ENCODE measurements at places on chromosomes 5 and 9.

DNA sequence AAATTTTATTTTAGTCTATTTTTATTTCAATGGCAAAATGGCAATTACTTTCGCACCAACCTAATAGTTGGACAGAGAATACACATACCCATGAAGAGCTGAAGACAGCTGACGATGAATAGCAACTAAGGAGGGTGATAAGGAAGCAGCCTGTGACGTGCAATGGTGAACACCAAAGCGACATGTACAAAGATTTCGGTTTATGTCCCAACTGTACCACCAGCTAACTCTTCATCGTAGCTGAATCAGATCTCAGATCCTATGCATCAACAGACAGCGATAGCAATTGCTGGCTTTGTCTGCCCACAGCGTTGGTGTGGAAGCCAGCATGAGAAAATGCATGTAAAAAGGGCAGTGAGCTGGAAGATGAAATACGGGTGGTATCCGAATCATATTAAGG, 130.6 kb upstream of the ANKH start:
- no peak for DNase-seq

GRCh38 chr9:29830821-29831220, 2257.5 kb upstream of the C9orf72 start:
- DNase-seq: peak; percentile 41

- no peak for DNase-seq
Observed at GRCh38 chr9:25094518-25094917, 548.8 kb upstream of the IZUMO3 start.

GRCh38 chr5:40679913-40680681, at the start of gene PTGER4:
PTGER4 (plus strand) TSS chr5:40679915; CDS start chr5:40680994, 1,079 bp downstream.
- no peak for DNase-seq

DNA sequence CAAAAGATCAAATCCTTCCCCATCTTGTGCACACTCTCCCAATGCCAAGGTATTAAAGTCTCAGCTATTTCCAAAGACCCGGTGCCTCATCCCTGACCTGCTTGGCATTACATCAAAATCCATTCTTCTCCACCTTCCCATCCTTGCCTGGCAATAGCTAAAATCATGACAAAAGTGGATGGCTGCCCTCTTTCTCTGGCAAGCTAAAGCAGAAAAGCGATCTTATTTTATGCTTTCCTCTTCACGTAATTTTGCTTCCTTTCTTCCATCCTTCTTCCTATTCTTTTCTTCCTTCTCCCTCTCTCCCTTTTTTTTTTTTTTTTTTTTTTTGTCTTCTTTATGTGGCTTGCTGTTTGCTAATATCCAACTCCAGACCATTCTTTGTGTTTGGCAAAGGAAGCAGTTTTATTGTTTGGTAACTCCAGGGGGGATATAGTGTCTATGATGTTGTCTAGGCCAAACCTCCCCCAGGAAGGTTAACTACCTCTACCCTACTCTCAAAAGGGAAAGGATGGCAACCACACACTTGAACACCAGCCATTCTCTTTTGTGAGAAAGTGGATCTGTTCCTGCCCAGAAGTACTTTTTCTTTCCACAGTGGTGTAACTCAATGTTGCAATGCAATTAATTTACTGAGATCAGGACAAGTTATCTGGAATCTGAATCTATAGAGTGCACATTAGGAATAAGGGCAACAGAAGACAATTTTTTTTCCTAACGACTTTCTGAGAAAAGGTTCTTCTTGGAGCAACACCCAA, 120.9 kb upstream of the TMEM161B start:
- no peak for DNase-seq

DNA sequence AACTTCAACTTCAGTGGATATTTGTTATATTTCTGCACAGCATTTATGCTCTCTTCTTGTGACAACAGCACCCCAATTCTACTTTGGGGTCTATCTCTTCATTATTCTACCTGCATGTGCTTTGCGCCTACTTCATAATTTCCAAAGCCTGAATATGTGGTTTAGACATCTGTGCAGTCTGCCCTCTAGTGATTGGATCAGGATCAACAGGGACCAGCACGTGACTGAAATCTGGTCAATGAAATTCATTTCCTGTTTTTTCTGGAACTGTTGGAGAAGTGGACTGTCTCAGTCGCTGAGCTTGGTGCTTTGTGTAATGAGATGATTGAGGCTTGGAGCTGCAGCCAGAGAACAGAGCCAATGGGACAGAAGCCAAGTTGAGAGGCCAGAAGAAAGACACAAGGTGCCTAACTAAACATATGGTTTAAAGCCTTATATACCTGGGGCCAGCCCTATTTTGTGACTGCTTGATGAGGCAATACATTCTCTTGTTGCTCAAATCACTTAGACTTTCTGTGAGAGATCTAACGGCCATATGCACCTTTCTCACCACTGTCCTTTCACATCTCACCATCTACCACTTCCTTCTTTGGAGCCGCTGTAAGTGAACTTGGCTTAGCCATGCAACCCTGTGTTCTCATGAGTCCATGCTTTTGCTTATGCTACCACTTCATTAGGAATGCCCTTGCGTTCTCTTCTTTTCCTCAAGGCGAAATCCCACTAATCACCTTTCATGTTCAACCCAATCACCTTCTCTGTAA, 68.8 kb upstream of the PPP2R2B start:
- DNase-seq: no peak

GRCh38 chr9:75358846-75359245, 270.5 kb downstream of the OSTF1 start:
- DNase-seq: no peak

DNA sequence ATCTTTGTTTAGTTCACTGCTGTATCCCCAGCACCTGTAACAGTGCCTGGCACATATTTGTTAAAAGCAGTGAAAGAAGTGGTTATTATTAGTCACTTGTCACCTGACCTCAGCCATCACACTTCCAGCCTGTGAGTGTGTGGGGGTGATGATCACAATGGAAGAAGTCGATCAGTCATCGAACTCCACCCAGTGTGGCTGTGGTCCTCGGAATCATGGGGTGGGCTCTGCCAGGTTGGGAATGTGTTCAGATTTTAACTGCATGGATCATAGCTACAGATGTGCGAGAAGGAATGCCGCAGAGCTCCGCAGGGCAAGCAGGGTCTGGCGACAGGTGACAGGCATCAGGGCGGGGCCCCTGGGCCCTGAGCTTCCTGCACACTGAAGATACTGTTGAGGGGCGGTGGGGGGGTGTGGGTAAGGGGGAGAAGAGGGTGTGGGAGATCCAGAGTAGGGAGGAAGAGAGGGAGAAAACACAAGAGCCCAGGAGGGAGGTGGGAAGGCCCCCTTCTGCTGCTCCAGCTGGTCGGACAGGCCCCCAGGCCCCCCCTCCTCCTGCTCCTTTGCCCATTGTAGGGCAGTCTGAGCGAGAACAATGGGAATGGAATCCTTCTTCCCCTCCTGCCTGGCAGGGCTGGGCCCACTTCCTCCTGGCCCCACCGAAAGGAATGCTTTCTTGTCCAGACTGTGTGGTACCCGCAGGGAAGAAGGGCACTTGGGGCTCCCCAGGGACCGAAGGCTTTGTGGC, 89.6 kb downstream of the SPRY4 start:
- no peak for DNase-seq

DNA sequence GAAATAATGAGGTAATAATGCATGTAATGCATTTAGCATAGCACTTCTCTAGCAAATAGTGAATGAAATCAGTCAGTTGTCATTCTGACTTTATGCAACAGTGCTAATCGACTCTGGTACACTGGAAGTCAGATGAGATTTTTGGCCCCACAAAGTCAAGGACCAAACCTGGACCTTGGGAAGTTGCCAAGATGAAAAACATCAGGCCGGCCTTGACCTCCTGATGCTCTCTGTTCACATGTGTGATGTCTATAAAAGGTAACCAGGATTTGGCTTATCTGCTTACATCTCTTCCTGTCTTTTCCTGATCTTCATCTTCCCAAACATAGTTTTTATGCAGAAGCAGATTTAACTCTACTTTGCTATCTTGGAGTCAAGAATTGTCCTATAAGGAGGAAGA, 39.5 kb downstream of the SLC22A5 start:
- no peak for DNase-seq

GRCh38 chr5:159067201-159067600, 32.5 kb downstream of the EBF1 start:
- DNase-seq: no peak

DNA sequence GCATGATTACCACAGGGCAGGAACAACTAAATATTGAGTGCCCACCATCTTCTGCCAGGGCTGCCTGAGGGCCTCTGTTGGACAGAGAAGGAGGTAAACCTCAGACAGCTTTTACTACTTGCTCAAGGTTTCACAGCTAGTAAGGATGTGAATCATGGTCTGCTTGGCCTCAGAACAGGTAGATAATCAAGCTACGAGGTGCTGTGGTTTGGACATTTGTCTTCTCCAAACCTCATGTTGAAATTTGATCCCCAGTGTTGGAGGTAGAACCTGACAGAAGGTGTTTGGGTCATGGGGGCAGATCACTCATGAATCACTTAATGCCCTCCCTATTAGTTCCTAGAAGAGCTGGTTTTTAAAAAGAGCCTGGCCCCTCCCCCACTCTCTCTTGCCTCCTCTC, 541.2 kb upstream of the TRPC7 start:
- DNase-seq: no peak

GRCh38 chr9:16704116-16705110, 166.1 kb downstream of the BNC2 start:
- peak; percentile 56 for DNase-seq

DNA sequence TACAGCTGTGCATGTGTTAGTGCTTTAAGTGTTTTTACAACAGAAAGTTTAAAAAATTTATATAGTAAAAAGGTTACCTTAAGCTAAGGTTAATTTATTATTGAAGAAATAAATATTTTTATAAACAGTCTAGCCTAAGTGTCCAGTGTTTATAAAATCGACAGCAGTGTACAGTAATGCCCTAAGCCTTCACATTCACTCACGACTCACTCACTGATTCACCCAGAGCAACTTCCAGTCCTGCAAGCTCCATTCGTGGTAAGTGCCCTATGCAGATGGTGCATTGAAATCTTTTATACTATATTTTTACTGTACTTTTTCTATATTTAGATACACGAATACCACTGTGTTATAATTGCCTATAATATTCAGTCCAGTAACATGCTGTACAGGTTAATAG, 159.1 kb downstream of the ROR2 start:
- no peak for DNase-seq

- DNase-seq: no peak
Observed at GRCh38 chr5:174834081-174834480, 109.7 kb downstream of the MSX2 start.

- no peak for DNase-seq
Observed at GRCh38 chr9:75965231-75965630, 74.8 kb downstream of the PCSK5 start.

DNA sequence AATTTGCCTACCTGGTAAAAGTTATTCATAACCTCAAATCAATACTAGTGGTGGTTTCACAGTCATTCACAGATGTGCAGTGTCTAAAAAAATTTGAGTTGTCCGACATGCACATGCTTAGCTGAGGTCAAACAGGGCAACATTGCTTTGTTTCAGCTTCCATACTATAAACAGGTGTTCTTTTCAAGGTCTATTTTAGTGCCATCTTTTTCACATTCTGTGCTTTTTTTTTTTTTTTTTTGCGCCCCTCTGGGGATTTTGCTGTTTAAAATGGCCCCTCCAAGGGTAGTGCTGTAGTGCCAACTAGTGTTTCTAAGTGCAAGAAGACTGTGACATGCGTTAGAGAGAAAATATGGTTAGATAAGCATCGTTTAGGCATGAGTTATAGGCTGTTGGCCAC, 14.5 kb downstream of the PHAX start:
- DNase-seq: no peak

DNA sequence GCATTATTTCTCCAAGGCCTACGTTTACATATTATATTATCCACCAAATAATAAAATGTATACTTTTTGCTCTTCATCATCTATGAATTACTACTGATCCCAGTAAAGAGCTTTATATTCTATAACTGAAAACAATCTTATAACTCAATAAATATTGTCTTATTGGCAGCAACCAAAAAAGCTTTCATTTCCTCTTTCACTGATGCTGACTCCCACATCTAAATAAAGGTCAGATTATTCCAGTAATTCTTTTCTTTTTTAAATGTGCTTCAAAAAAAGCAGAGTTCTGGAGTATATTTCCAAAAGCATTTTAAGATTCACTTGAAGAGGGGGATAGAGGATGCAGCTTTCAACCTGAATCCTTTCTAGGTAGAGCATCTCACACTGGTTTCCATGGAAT, 75.3 kb upstream of the NR4A3 start:
- no peak for DNase-seq

DNA sequence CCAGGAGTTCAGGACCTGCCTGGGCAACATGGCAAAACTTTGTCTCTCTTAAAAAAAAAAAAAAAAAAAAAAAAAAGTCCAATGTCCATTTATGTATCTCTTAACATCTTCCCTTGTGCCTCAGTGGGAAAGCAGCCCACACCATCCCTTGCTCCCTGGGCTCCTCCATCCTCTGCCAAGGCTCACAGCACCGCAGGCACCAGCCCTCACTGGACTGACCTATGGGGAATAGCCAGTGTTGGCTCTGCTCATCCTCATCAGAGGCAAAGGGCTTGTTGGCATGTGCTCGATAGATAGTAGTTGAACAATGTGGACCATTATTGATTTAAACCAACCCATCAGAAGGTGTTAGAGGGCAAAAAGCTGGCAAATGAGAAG, 61.8 kb upstream of the LRRTM2 start:
- DNase-seq: no peak

GRCh38 chr5:157303667-157304327, 37.9 kb downstream of the CYFIP2 start:
- DNase-seq: no peak

GRCh38 chr9:6938873-6939272, 181.1 kb downstream of the KDM4C start:
- DNase-seq: no peak

DNA sequence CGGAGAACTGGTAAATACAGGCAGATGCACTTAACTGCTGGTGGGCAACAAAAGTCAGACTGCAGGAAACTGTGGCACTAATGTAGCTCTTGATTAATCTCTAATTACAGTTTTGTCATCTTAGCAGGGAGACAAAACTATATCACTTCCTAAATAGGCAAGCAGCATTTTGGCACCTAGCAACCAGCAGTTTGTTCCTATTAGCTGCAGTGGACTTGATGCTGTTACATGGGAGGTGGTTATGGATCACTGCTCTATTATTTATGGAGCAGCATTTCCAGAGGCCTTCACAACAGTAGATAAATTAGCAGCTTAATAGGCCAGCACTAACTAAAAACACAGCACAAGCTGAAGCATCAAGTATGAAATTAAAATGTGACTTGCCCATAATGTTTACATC, 518.3 kb upstream of the ITGA1 start:
- no peak for DNase-seq

DNA sequence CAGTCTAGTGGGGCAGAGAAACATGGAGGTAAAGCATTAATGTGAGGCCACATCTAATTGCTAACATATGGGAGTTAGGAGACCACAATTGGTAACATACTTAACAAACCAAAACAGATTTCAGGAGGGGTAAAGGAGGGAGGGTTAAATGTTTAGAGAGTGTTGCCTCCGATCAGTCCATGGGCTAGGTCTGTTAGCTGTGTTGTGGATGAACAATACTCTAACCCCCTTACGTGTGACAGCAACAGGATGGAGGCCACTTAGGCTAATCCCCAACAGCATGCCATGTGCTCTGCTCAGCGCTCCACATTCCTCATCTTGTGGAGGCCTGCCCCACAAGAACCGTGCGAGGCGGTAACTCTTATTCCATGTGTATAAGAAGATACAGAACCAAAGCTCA, 167.0 kb downstream of the CRB2 start:
- DNase-seq: no peak

Data from mucosa of gallbladder (tissue), 1 donor.